Dermis microvascular lymphatic vessel endothelial cell (primary cell): ENCODE measurements at places on chromosomes 11 and 22.

DNA sequence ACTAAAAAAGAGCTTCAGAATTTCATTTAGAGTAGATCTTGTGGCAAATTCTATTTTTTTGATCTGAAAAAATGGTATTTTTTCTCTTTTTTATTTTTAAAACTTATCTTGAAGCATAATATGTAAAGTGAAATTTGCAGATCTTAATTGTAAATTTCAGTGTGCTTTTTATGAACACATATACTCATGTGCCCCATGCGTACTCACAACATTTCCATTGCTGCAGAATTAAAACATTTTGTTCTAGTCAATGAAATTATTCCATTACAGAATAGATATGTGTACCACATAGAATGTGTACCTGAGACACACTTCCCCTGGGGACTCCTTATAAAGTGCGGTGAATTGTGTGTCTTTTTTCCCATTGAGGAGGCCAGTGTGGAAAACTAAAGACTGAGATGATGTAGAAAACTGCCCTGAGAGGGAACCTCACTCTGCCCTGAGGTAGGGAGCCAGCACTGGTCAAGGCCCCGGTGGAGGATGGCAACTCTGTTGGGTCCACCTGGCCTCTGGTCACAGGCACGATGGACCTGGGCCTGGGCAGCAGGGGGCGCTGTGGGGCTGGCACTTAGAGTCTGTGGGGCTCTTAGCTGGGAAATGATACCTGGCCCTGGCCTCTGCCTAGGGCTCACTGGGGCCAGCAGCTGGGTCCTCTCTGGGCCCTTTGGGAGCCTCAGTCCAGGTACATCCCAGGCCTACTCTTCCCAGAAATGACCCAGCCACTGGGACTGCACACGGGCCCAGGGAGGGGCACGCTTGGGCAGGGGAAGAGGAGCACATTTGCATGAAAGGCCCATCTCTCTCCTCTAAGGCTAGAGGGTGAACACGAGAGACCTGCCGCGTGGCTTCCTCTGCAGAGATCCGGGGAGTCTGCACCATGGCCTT lies 77.9 kb upstream of the TOP3B start:
- DNase-seq, result peak; percentile 36

GRCh38 chr11:102467080-102467708 lies 14.6 kb upstream of the TMEM123 start:
- DNase-seq, result no peak

GRCh38 chr22:42773167-42773566 lies 52.5 kb upstream of the A4GALT start:
- DNase-seq, result no peak

DNA sequence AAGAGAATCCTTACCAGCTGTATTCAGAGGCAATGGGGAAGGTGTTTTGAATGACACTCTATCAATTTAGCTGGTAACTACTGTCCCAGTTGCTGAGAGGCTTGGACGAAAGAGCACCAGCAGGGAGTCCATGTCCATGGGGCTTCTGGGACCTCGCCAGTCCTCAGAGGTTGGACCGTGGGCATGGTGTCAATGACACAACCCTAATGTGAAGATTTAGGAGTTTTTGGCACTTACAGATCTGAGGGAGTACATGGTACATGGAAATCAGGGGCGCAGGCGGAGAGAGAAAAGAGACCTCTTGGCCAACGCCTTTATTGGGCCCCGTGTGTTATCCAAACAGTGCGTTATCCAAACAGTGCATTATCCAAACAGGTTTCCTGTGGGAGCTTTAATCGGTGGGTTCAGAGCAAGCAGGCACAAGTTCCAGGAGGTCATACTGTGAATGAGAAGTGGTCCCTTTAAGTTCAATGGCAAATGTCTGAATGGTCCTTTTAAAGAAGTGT lies 169.1 kb upstream of the B3GAT1 start:
- no peak for DNase-seq

DNA sequence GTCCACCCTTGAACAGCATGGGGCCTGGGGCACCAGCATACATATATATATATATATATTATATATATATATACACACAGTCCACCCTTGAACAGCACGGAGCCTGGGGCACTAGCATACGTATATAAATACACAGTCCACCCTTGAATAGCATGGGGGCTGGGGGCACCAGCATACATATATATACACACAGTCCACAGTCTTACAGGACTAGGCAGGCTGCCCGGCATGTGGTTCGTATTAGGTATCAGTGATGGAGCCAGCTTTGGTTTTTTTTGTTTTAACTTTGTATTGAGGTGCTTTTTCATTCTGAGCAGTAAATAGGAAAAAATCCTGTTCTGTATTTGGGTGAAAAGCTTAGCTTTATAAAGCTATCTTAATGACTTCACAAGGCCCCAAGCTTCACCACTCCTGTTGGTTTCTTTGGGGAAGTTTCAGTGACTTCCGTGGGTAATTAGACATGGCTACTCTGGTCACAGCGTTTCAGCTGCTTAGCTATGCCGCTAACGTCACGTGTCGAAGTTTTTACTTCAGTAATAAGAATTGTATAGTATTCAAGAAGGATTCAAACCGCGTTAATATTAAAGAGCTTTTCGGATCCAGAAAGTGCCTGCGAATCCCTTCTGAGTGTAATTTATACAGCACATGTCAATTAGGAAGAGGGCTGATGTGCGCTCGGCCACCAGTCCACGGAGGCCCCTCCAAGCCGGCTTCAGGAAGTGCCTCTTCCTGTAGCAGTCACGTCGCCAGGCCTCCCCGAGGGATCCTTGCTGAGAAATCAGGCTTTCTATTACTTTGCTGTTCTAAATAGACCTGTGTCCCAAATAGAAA lies 179.7 kb downstream of the TBC1D22A start:
- DNase-seq, result no peak

- DNase-seq, result no peak
Measured at GRCh38 chr22:30078320-30079311, 1.6 kb upstream of the HORMAD2 start.

DNA sequence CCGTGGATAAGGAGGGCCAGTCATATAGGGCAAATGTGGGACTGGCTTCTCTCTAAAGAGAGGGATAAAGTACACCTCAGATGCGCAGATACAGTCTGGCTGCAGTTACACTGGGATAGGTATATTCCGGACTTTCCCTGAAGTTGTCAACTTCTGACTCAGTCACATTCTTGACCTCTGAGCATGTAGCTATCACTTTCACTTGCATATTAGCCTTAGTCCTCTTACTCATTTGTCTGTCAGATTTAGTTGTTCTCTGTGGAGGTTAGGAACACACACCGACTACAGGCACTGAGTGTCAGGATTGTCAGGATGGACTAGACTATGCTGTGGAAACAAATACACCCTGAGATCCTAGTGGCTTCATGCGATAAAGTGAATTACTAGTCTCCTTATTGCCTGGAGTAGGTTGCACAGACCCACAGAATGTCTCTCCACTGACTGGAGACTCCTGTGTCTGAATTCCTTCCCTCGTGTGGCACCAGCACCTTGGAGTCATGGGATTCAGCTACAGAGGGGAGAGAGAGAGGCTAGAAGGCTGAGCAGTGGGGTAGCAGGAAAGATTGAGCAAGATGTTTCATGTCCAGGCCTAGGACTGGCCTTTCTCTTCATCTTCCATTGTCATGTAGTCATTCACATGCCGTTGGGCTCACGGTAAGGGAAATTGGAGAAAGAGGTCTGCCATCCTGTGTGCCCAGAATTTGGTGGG lies 654.3 kb downstream of the NTM start:
- DNase-seq, result no peak

- peak; percentile 81 for DNase-seq
Measured at GRCh38 chr11:86696004-86696403, 23.6 kb upstream of the ME3 start.

- no peak for DNase-seq
Measured at GRCh38 chr11:111823131-111823530, 48.2 kb downstream of the ALG9 start.
